Activated T-cell treated with anti-CD3 and anti-CD28 coated beads, Interleukin-2, amount 50 U/mL, for 72 hours (primary cell): ENCODE measurements at places on chromosomes 2 and 18.

GRCh38 chr18:13710414-13710831 lies 15.9 kb downstream of the FAM210A start:
- DNase-seq, result no peak

- DNase-seq, result no peak
Observed at GRCh38 chr2:128547667-128548066, 229.0 kb upstream of the HS6ST1 start.

GRCh38 chr2:41475959-41476358 lies 571.9 kb upstream of the PKDCC start:
- no peak for DNase-seq

GRCh38 chr2:150477347-150477746 lies 10.1 kb downstream of the RND3 start:
- DNase-seq, result no peak

- no peak for DNase-seq
Observed at GRCh38 chr18:8562919-8563318, 46.3 kb upstream of the RAB12 start.

DNA sequence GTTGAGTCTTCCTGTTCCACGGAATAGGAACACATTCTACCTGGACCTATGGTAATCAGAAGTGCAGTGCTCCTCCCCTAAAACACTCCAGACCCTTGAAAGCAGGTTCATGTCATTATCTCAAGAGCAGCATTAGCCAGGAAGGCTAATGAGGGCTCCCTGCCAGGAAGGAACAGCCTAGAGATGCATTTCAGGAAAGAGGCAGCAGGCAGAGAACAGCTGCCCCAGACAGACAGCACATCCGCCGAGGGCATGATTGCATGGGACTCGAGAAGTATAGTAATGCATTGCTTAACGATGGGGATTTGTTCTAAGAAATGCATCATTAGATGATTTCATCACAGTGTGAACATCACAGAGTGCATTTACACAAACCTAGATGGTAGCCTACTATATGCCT lies 171.5 kb downstream of the ALK start:
- no peak for DNase-seq

- DNase-seq, result no peak
Observed at GRCh38 chr2:134739879-134740301, 21.1 kb upstream of the TMEM163 start.

DNA sequence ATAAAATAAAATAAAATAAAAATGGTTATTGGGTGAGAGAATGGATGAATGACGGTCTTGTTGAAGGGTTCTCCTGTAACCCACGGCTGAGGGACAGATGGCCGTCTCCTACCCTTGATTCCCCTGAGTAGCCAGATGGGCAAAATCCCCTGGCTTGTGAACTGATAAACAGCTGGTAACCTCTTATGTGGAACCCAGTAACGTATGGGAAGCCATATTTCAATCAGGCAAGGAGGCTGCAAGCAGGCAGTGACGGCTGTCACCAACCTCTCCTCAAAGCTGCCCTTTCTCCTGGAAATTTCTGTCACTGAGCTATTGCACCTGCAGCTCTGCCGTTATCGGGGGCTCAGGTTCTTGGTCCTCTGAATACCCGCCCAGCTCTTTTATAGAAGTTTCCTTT lies 165.3 kb upstream of the SMAD2 start:
- no peak for DNase-seq

- no peak for DNase-seq
Observed at GRCh38 chr2:61420991-61421544, 49.8 kb downstream of the USP34 start.

GRCh38 chr2:62589691-62590356 lies 83.8 kb upstream of the TMEM17 start:
- DNase-seq, result no peak

GRCh38 chr2:171441470-171441869 lies 7.4 kb downstream of the DCAF17 start:
- no peak for DNase-seq

GRCh38 chr2:126898636-126899035 lies at the start of gene TEX51:
Gene TEX51 (plus strand): TSS chr2:126898890. CDS start chr2:126898919, 29 bp downstream.
- DNase-seq, result no peak

DNA sequence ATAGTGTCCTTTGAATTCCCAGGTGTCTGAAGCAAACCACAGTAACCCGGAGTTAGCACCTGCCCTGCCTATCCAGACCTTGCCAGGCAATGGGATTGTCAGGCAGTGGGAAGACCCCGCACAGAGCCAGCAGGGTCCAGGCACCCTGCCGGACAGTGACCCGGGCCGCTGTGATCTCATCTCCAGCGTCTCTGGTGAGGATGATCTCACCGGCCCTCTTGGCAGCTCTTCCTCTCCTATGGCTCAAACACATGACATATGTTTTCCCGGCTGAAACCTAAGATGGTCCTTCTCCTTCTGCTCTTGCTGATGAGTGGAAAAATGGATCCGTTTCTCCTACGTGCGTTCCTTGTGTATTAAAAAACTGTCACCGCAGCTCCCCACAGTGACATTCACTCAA lies 75.1 kb downstream of the ACOXL start:
- no peak for DNase-seq

GRCh38 chr2:168649105-168649504 lies 153.3 kb upstream of the NOSTRIN start:
- DNase-seq, result no peak

DNA sequence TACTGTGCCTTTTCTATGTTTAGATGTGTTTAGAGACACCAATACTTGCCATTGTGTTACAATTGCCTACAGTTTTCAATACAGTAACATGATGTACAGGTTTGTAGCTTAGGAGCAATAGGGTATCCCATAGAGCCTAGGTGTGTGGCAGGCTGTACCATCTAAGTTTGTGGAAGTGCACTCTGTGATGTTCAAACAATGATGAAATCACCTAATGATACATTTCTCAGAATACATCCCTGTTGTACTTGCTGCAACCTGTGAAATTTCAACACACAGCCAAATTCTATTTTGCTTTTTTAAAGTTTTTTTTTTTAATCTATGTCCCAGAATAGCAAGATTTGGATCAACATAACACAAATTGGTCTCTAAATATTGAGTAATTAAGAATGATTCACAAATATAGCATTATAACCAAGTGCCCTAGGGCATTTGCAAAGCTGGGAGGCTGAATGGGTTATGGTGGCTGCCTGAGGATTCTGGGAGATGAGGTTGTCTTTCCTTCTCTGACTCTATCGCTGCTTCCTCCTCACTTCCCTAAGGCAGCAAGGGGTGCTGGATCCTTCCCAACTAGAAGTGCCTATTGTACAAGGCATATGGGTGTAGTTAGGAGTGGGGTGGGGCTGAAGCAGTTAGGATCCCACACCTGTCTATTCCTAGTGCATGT lies 78.3 kb downstream of the SKA1 start:
- DNase-seq, result no peak

DNA sequence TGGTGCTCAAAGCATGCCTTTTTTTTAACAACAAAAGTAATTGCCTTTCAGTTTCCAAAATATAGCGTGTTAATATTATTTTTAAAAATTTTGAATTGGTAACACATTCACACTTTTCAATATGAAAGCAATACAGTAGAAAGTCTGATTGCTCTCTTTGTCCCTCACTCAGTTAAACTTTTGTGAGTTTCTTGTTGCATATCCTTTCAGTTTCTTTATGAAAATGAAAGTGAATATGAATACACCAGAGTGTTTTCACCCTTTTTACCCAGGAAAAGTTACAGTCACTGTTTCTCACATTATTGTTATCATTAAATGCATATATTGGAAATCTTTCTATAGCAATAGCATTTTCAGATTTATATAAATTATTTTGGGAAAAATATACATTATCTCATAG lies 377.4 kb upstream of the CRIM1 start:
- DNase-seq, result no peak

- no peak for DNase-seq
Observed at GRCh38 chr2:20757405-20758090, 65.4 kb downstream of the LDAH start.

GRCh38 chr2:1613731-1614354 lies 130.5 kb downstream of the PXDN start:
- DNase-seq, result no peak

DNA sequence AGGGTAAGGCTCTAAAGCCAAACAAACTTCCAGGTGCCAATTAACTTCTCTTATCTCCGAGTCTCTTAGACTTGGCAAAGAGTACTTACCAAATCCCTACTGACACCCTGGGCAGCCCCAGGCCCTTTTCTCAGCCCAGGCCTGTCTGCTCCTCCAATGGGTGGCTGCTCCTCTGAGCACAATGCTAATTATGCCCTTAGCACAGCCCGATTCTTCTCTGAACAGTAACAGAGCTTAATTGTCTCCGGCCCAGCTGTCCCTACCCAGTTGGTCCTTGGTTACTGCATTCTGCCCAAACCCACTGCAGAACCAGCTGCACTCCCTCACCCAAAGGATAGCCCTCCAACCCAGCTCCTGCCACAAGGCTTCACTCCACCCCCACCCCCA lies 110.3 kb downstream of the SMAD7 start:
- DNase-seq, result no peak

- no peak for DNase-seq
Observed at GRCh38 chr18:48228301-48228715, 180.9 kb downstream of the ZBTB7C start.

DNA sequence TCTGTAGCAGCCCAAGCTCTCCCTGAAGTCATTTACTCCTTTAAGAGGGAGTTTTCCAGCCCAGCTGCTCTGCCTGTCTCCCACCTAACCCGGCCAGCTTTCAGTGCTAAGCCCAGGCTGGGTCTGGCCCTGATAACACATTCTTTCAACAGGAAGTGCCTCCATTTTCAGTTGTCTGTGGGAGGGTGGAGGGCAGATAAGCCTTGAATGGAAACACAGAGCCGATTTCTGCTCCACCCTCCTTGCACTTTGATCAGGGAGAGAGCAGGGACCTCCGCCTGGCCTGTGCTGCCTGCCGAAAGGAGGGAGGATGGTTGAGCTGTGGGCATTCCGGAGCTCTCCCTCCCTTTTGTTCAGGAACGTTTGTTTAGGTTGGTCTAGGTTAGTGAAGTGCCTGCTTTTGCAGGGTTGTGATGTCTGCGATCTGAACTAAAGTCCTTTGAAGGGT lies 24.8 kb downstream of the GATA6 start:
- DNase-seq, result no peak

- DNase-seq, result no peak
Observed at GRCh38 chr2:75100801-75101151, 98.5 kb downstream of the TACR1 start.

DNA sequence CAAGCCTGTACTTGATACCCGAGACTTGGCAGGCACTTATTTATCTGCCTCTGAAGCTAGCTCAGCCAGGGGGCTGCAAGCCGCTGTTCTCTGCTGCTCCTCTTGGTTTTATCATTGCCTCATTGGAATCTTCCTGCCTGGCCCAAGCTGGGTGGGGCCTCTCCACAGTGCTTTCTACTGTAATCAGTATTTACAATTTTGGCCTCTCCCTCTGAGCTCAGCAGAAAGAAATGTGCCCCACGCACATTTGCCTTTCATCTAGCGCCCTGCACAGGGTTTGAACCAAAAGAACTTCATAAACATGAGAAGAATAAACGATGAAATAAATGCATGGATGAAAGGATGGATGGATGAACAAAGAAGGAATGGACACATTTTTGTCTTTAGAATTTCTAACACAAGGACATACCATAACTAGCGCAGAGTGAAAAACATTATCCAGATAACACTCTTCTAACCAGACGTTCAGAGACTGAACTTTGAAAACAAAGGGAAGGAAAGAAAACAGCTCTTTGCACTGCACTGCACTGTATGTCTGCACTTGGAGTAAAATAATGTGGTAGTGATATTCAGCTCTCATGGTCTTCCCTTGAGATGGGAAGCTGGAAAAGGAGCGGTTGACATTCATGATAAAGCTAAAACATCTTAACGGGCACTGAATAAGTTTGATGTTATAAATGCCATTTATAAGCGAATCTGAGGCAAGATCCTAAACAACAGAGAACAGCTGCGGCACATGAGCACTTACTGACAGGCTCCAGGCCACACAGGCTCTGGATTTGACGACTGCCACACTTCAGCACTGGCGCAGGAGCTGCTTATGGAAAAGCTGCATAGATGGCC lies 86.8 kb upstream of the SP3 start:
- DNase-seq, result no peak

- no peak for DNase-seq
Observed at GRCh38 chr2:235073868-235074413, 122.1 kb downstream of the SH3BP4 start.

DNA sequence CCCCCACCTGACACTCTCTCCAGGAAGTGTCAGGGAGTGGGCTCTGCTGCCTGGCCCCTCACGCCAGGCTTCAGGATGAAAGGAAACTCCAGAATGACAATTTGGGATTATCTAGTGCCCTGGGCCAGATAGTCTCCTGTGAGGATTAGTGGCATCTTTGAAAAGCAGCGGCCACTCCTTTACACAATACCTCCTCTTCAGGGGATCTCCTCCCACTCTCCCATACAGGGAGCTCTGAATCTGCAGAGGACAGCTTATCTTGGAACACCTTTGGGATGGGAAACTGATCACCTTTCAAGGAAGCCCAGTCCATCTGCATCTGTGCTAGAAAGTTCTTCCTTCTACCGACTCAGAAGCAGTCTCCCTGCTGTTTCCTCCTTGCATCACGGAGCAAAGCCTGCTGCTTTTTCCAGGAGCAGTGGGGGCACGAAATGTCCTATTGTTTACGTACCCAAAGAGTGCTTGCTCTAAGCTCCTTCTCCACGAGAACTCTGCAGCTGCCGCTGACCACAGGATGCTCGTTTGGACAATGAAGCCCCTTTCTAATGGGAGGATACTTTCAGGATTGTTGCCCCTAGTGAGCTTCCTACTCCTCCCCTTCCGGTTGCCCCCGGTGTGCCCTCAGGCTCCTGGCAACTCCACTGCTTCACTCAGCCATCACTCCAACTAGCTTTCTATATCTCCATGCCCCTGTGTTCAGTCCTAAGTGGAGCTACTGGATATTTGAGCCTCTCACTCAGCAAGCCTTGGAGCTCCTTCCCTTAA lies 31.5 kb downstream of the SIX3 start:
- DNase-seq, result no peak

DNA sequence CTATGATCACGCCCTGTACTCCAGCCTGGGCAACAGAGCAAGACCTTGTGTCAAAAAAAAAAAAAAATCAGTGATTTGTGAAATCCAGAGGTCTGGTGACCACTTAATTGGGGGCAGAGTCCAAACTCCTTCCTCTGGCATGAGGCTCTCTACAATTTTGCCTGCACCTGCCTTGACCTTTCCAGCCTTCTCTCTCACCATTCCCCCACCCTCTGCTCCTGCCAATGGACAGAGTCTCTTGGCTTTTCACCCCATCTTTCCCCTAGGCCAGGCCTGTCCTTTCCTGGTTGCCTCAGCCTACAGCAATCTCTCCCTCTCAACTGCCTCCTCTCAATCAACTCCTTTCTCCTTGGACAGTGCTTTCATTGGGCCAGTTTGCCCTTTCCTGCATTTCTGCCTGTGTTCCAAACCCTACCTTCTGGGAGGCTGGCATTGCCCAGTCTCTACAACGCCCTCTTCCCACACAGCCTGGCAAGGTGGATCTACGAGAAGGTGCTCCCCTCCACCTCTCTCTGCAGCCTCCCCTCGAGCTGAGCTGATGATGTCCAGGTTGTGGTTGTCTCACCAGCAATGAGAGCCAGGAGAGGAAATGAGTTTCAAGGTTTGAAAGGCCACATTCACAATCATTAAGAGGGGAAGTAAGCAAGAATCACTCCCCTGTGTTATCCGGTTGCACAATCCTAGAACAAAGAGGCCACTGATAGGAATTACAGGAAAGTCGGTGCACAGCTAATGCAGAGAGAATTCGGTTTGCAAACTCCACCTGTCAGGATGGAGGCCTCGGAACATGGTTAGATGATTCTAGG lies 39.5 kb upstream of the NPAS2 start:
- no peak for DNase-seq

GRCh38 chr2:182980115-182980514 lies 58.1 kb downstream of the NCKAP1 start:
- no peak for DNase-seq

GRCh38 chr2:91442246-91442905 lies 2750.9 kb downstream of the RPIA start:
- DNase-seq, result no peak
